ENCODE measurements at places on chromosomes 11 and 22. TPM values are rescaled to one million over a fixed set of nuclear protein-coding genes. Genes with fewer than 3 reads are reported as not detected.

The LIF gene
- total RNA-seq = 20.1 TPM

The DEFB131B gene
- total RNA-seq = not detected

The SNU13 gene
- 184 TPM for total RNA-seq

The GRM5 gene
- total RNA-seq = not detected

The NXPE2 gene
- not detected for total RNA-seq

The CADM1 gene
- 22.2 TPM for total RNA-seq

The PRG2 gene
- not detected for total RNA-seq

The ACAT1 gene
- total RNA-seq = 63.2 TPM

The CALCA gene
- total RNA-seq = not detected

The TMEM86A gene
- total RNA-seq = 0.38 TPM

The MYRF gene
- 14.2 TPM for total RNA-seq

The TRIM66 gene
- total RNA-seq = 1.7 TPM

The F2 gene
- 2.2 TPM for total RNA-seq

The AQP11 gene
- 1.7 TPM for total RNA-seq

The SCN2B gene
- not detected for total RNA-seq

The USH1C gene
- 0.99 TPM for total RNA-seq

The OR5B21 gene
- not detected for total RNA-seq

The CRYAB gene
- total RNA-seq = 23.1 TPM

The NXPE4 gene
- total RNA-seq = not detected

The KCNJ5 gene
- total RNA-seq = not detected

The CLMP gene
- 23.7 TPM for total RNA-seq

The MTCH2 gene
- 131 TPM for total RNA-seq

The ROBO3 gene
- 2.8 TPM for total RNA-seq

The MPPED2 gene
- total RNA-seq = not detected

The CRYBB2 gene
- not detected for total RNA-seq

The TPH1 gene
- 0.27 TPM for total RNA-seq

The MUC5AC gene
- 1.4 TPM for total RNA-seq

The OR8H1 gene
- not detected for total RNA-seq

The TREH gene
- not detected for total RNA-seq

The KIAA1671 gene
- total RNA-seq = 8.9 TPM

The MAJIN gene
- not detected for total RNA-seq

The MMP8 gene
- not detected for total RNA-seq

The SHANK2 gene
- total RNA-seq = 8.8 TPM

The ZNF70 gene
- total RNA-seq = 0.92 TPM

The XRCC6 gene
- total RNA-seq = 333 TPM

All from A549 treated with Mapracorat at 1 μM for 4 hours (cell line).